Stimulated activated CD8-positive, alpha-beta memory T cell treated with anti-CD3 and anti-CD28 coated beads, Interleukin-7, amount 100 ng/mL, for 4 hours (primary cell): ENCODE measurements at places on chromosomes 5 and 9.

- DNase-seq = no peak
Observed at GRCh38 chr9:27196383-27196782, 87.4 kb downstream of the TEK start.

DNA sequence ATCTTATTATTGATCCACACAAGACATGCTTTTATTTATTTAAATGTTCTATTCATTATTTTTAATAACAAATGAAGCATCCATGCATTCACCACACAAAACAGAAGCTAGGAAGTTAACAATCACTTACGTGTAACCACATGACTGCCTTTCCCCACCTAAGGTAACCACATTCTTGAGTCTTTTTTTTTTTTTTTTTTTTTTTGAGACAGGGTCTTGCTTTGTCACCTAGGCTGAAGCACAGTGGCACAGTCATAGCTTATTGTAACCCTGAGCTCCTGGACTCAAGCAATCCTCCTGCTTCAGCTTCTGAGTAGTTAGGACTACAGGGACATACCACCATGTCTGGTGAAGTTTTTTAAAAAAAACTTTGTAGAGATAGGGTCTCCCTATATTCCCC is 133.0 kb downstream of the DOCK2 start:
- DNase-seq = no peak

DNA sequence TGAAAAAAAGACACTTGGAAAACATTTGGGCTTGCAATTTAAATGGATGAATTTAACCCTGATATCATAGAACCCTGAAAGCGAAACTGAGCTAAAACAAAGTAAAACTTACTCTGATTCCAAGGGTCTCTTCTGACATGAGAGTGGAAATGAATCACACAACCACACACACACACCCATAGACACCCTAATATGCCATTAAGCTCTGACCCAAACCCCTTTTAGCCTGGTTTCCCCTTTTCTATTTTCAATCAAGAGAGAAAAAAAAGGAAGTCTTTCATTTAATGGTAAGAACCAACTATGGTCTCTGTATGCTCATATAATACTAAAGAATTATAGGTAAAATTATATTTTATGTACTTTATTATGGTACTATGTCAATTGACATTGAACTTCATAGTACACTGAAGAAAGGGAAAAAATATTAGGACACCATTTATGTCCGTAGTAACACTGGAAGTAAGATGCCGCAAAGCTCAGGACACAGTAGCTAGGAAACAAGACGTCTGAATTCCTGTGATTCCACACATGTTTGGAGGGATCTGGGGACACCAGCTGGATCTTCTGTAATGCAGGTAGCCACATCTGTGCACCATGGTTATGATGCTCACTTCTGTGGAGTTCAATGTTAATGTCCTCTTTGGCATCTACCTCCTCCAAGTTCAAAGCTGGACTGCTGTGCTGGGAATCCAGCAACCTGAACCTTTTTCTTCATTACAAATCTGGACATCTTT is 95.8 kb downstream of the PCSK1 start:
- no peak for DNase-seq

- no peak for DNase-seq
Observed at GRCh38 chr9:35749515-35750255, 598 bp downstream of the RGP1 start.

DNA sequence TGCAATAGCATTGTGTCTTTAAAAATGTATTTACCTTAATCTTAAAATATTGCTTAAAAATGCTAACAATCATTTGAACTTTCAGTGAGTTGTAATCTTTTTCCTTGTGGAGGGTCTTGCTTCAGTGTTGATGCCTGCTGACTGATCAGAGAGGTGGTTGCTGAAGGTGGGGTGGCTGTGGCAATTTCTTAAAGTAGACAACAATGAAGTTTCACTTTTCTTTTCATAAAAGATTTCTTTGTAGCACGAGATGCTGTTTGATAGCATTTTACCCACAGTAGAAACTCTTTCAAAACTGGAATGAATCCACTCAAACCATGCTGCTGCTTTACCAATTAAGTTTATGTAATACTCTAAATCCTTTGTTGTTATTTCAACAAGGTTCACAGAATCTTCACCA is 50.8 kb downstream of the NR3C1 start:
- no peak for DNase-seq

GRCh38 chr9:18665947-18666346 is 192.0 kb downstream of the ADAMTSL1 start:
- no peak for DNase-seq

DNA sequence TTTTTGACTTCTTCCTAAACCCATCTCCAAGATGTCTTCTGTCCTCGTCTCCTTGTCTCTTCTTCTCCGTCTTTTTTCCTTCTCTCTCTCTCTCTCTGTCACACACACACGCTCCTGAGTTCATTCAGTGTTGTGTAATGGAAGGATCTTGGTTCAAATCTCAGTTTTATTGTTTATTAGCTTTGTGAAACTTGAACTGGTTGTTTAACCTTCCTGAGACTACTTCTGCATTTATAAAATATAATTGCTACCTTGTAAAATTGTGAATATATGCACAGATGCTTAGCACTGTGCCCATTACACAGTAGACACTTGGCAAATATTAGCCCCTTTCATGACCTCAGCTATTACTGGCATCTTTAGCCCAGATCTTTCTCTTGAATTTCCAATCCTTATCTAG is 2.4 kb upstream of the NADK2 start:
- DNase-seq = no peak

DNA sequence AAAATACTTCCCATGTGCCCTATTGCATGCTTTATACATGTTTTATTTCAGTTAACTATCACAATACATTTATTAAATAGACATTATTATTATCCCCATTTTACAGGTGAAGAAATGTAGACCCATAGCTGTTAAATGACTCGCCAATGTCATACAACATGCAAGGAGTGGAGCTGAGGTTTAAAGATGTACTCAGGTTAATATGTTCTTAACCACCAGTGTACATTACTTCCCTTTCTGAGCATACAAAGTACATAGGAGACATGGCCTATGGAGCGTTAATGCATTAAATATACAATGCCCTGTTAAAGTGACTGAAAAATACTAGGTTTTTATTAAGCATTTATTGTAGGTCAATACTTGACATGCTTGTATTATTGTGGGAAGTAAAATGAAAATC is 407.0 kb downstream of the PDE4D start:
- no peak for DNase-seq

DNA sequence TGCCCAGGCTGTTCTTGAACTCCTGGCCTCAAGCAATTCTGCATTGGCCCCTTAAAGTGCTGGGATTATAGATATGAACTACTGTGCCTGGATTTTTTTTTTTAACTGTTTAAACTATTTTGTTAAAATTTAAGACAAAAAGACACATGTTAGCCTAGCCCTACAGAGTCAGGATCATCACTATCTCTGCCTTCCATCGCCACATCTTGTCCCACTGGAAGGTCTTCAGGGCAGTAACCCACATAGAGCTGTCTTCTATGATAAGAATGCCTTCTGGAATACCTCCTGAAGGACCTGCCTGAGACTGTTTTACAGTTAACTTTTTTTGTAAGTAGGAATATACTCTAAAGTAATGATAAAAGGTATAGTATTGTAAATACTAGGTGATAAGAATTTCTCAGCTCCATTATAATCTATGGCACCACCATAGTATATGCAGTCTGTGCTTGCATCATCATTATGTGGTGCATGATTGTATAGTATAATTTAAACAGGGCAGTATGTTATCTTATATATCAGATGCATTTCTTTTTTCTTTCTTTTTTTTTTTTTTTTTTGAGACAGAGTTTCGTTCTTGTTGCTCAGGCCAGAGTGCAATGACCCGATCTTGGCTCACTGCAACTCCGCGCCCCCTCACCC is 52.7 kb downstream of the DENND4C start:
- DNase-seq = no peak

DNA sequence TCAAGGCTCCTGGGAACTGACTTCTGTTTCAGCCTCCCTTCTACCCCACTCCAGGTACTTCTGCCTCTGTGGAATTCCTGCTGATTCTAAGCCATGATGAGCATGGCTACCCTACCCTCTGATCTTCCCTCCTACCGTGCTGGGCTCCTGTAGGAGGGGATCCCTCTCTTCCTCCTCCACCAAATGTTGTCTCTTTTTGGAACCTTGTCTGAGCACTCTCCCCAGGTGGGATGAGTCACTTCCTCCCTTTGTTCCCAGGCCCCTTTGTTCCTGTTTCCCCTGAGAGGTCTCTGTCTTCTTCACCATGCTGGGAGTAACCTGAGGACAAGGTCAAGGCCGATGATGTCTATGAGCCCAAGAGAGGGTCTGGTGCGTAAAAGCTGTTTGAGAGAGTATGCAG is 213.2 kb downstream of the GABBR2 start:
- DNase-seq = no peak

DNA sequence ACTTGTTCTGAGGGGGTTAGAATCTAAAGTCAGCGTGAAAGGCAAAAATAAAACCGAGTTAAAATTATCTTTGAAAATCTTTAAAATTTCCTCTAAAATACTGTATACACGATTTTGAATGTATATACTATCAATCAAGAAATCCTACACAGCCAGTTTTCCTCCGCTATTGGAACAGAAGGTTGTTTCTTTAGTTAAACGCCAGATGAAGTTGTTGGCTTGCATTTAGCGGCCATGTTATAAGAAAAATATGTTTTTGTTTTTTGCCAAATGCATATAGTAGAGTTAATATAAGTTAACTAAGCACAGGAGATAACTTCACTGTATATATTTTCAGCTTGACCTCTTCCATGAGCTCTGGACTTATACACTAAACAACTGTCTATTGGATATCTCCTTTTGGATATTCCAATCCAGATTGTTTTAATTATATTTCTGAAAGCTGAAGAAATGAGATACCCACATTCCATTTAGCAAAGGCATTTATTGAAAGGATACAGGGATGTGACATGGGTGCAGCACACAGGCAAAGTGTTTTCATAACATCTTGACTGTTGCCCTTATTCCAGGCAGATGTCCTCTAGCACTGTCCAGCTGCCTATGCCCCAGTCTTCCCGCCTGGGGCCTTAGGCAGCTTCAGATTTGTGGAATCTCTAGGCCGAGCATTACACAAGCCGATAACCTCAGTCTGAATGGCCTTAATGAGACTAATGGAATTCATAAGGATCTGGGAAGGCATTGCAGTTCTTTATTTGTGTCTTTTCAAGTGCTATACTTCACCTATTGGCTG is 10.0 kb upstream of the ATG10 start:
- no peak for DNase-seq

- no peak for DNase-seq
Observed at GRCh38 chr5:125198270-125198974, 452.0 kb upstream of the ZNF608 start.

- DNase-seq = no peak
Observed at GRCh38 chr5:148951612-148952011, 111.2 kb downstream of the SH3TC2 start.

DNA sequence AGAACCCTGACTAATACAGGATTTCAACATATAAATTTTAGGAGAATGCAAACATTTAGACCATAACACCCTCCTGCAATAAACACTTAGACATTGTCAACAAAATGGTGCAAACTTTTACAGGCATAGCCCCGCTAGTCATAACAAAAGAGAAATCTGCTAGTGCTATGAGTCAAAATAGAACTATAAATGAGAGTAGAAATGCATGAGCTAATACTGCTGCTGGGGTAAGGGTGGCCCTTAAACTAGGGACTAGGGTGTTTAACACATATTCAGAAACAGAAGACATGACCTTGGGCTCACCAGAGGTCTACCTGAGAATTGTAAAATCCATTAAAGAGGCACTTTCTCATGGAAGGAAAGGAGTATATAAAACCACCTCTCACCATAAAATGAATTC is 131.6 kb downstream of the TLR4 start:
- no peak for DNase-seq

- DNase-seq = no peak
Observed at GRCh38 chr5:61768692-61769281, 436.7 kb downstream of the ZSWIM6 start.

GRCh38 chr9:31302620-31303418 is 1081.6 kb upstream of the ACO1 start:
- no peak for DNase-seq

GRCh38 chr5:96150007-96150406 is 188.4 kb upstream of the ELL2 start:
- DNase-seq = no peak

GRCh38 chr9:16602494-16602893 is 268.0 kb downstream of the BNC2 start:
- DNase-seq = no peak

DNA sequence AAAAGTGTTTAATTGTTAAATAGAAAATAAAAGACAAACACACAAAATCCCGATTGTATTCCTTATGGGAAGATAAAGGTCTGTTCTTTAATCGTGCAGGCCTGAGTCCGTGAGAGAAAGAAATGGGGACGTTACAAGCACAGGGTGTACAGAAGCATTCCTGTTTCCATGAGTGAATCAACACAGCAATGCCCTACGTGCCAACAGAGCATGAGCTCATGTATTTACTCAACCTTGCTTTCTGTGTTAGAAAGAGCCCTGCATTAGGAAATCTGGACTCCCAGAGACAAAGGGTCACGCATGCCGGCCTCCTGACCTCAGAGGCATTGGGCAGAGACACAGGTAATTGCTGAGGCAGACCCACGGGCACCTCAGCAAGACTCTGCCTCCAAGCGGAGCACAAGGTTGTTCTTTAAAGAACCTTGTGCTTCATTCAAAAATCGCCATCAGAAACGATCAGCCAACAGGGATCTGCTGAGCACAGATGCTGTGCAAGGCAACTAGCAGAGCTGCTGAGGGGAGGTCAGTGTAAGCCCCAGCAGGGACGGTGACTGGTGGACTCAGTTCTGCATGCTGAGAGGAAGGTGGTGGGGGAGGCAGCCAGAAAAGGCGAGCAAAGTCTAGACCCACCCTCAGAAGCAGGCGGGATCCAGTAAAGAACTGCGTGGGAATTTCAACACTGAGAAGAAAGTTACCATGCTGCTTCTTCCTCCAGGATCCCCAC is 101.0 kb downstream of the TLE1 start:
- DNase-seq = no peak
